ENCODE measurements at places on chromosomes 3 and 15. TPM values are rescaled to one million over a fixed set of nuclear protein-coding genes. Genes with fewer than 3 reads are reported as not detected.

GRCh38 chr3:113535898-113536297, 3.5 kb downstream of the SIDT1 start:
- H3K4me1 ChIP-seq, result peaks cover 5% of the 10 kb centered on the region
- no peak overlapping the region for H3K4me3 ChIP-seq
- H3K27ac ChIP-seq, result no peak overlapping the region
- no peaks in the 10 kb centered on the region for H3K27me3 ChIP-seq

DNA sequence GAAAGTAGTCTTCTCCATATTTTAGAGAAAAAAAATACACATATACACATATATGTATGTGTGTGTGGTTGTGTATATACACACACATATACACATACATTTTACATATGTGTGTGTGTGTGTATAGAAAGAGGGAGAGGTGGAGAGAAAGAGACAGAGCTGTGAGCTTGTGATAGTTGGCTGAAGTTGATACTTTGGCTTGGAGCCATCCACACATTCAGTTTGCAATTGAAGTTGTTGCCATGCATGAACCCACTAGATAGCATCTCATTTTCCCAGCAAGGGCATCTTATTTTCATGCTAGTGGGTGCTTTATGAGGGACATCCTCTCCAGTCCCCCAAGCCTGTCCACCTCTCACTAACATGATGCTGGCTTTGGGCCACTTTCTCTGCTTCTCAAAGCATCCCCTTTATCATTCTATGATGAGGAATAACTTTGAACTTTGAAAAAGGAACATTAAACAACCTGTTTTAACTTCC, 228.6 kb downstream of the ZNF621 start:
- no peaks in the 10 kb centered on the region for H3K27me3 ChIP-seq
- no peaks in the 10 kb centered on the region for H3K4me1 ChIP-seq
- no peak overlapping the region for H3K4me3 ChIP-seq
- H3K36me3 ChIP-seq, result no peaks in the 10 kb centered on the region
- no peak overlapping the region for H3K27ac ChIP-seq

DNA sequence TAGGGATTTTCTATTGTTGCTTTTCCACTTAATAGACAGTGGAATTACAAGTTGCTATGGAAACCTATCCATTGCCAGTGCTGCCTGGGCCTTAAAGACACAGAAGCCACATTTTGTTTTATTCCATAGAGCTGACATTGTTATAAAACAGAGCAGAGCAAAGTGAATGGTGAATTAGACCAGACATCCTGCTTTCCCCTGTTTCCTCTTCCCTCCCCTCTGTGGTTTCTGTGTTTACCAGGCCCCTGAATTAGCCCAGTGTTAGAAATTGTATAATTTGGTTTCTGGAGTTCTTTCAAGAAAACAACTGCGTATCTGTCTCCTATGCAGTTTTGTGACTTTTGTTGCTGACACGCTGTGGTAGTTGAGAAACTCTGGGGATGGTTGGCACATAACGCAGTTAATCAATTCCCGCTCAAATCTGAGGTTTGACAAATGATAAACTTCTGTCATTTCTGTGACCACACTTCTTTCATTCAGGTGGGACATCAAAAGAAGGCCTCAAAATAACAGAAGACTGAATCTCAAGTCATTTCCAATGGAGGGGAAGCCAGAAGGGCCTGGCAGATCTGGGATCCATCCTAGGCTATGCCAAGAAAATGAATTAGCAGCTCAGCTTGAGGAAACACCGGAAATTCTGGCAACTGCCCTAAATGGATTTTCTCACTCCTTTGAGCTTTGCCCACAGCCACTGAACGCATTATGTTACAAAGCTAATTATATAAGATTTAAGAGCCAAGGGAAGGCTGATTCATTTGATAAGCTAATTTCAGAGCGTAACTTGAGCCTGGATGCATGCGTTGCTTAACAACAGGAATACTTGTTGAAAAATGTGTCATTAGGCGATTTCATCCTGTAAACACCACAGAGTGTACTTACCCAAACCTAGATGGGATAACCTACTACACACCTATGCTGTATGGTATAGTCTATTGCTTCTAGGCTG, 46.9 kb downstream of the NR1D2 start:
- no peak for DNase-seq
- H3K36me3 ChIP-seq, result no peaks in the 10 kb centered on the region
- no peak overlapping the region for H3K27ac ChIP-seq
- peaks cover 5% of the 10 kb centered on the region for H3K4me1 ChIP-seq
- no peaks in the 10 kb centered on the region for H3K27me3 ChIP-seq

- H3K27me3 ChIP-seq, result no peaks in the 10 kb centered on the region
- H3K4me1 ChIP-seq, result no peaks in the 10 kb centered on the region
These were observed 177.0 kb upstream of the NECTIN3 start for GRCh38 chr3:110894574-110894973.

- H3K36me3 ChIP-seq, result no peaks in the 10 kb centered on the region
- DNase-seq, result no peak
- H3K27me3 ChIP-seq, result no peaks in the 10 kb centered on the region
- H3K4me3 ChIP-seq, result no peak overlapping the region
These were observed 113.5 kb downstream of the KCNAB1 start for GRCh38 chr3:156233876-156234275.

GRCh38 chr3:142445816-142446254, 2.0 kb downstream of the XRN1 start:
- H3K36me3 ChIP-seq, result peaks cover 10% of the 10 kb centered on the region
- no peak for DNase-seq

- peaks cover 5% of the 10 kb centered on the region for H3K4me1 ChIP-seq
- DNase-seq, result no peak
- H3K27me3 ChIP-seq, result no peaks in the 10 kb centered on the region
- H3K36me3 ChIP-seq, result no peaks in the 10 kb centered on the region
- H3K4me3 ChIP-seq, result no peak overlapping the region
- no peak overlapping the region for H3K27ac ChIP-seq
These were observed 97.7 kb upstream of the ATP2B2 start for GRCh38 chr3:10602769-10603768.

- DNase-seq, result peak; percentile 47
- no peak overlapping the region for H3K27ac ChIP-seq
- H3K4me1 ChIP-seq, result no peaks in the 10 kb centered on the region
- H3K4me3 ChIP-seq, result no peak overlapping the region
These were observed 120.2 kb downstream of the ITPR1 start for GRCh38 chr3:4613366-4613765.

- H3K27ac ChIP-seq, result no peak overlapping the region
- DNase-seq, result no peak
- H3K4me1 ChIP-seq, result no peaks in the 10 kb centered on the region
- H3K4me3 ChIP-seq, result no peak overlapping the region
- no peaks in the 10 kb centered on the region for H3K36me3 ChIP-seq
These were observed 144.3 kb upstream of the MRPS22 start for GRCh38 chr3:139199421-139200010.

DNA sequence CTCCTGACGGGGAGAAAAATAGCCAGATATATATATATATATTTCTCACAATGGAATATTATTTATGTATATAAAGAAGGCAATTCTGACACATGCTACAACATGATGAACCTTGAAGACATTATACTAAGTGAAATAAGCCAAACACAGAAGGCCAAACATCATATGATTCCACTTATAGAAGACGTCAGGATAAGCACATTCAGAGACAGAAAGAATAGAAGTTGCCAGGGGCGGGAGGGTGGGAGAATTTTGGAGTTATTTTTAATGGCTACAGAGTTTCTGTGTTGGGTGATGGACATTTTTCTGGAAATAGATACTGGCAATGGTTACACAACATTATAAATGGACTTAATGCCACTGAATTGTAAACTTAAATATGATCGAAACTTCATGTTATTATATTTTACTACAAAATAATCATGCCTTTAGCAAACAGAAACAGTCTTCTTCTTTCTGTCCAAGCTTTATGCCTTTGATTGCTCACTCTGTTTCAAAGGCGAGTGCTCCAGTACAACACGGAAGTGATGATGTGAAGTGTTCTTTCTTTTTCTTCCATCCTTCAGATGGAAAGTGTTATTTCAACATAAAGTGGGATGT, 514.0 kb downstream of the OCA2 start:
- H3K4me3 ChIP-seq, result no peak overlapping the region
- no peaks in the 10 kb centered on the region for H3K4me1 ChIP-seq
- no peak overlapping the region for H3K27ac ChIP-seq
- no peaks in the 10 kb centered on the region for H3K27me3 ChIP-seq

- H3K27ac ChIP-seq, result no peak overlapping the region
- H3K27me3 ChIP-seq, result no peaks in the 10 kb centered on the region
- no peak overlapping the region for H3K4me3 ChIP-seq
- no peak for DNase-seq
These were observed 62.9 kb upstream of the TBC1D23 start for GRCh38 chr3:100197876-100198275.

DNA sequence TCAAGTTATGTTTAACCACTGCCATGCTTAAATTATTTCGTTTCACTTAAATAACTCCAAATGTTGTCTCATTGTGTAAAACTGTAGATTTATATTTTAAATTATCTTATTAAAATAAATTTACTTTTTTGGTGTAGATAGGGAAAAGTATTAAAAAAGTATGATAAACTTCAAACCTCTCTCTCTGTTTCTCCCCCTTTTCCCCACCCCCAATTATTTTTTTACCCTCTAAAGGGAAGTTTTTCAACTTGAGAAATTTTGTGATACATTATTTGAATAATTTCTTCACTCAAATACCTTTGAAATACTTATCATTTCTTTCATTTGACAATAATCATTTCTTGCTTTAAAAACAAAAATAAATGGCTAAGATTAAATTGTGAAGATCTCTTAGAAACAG, 66.9 kb upstream of the EIF1B start:
- no peak for DNase-seq
- no peak overlapping the region for H3K27ac ChIP-seq
- no peak overlapping the region for H3K4me3 ChIP-seq
- no peaks in the 10 kb centered on the region for H3K36me3 ChIP-seq

DNA sequence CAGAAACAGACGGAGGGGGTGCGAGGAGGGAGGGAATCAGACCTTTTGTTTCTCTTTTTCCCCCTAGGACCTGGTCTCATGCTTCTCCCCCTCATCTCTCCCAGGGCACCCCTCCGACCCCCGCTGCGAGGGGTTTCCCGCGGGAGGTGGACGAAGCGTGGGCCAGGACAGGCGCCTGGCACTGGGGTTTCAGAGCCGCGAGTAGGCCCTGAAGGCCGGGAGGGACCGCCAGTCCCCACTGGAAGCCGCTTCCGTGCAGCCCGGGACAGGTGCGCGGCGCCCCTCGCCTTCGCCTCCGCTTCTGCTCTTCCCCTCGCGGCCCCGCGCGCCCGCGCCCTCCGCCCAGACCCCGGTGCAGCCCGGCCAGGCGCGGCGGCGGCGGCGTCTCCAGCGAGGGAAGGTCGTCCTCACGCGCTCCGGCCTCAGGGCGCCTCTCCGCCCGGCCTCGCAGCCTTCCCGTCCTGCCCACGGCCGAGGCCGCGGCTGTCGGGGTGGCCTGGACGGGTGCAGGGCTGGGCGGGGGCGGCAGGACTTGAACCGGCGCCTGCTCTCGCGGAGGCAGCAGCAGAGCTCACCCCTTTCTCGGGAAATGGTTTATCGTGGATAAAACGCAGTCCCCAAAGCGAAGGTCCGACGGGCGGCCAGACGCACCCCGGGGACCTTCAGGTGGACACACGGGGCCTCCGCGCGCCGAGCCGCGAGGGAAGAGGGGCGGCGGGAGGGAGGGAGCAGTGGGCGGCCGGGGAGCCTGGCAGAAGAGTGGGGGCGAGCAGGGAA, 31.5 kb upstream of the ADAMTS17 start:
- H3K36me3 ChIP-seq, result no peaks in the 10 kb centered on the region
- peaks cover 7% of the 10 kb centered on the region for H3K27me3 ChIP-seq
- peak overlapping the region; percentile 47 for H3K27ac ChIP-seq
- no peaks in the 10 kb centered on the region for H3K4me1 ChIP-seq

DNA sequence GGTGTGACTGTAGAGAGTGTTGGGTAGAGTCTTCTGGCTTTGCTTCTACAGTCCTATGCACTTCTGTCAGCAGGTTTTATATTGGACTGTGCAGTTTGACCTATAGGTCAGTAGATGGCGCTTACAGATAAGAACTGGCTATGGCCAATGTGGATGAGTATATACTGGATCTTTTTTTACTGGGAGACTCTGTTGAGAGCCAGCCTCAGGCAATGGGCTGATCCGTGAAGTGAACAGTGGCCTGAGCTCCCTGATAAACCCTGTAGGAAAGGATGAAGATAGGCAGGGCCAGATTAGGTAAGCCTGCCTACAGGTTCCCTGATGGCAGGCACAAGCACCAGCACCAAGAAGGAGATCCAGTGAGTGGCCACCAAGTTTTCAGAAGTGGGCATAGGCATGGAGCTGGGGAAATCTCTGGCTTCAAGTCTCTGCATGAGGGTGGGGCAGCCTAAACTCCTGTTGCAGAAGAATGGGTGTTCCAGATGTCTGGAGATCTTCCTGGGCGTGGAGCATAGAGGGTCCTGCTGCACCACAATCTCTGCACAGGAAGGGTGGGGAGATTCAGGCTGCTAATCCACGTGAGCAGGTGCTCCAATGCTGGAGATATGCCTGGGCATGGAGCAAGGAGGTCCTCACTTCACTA, 326.0 kb upstream of the SGO1 start:
- H3K4me1 ChIP-seq, result no peaks in the 10 kb centered on the region
- no peak overlapping the region for H3K27ac ChIP-seq
- H3K36me3 ChIP-seq, result no peaks in the 10 kb centered on the region
- DNase-seq, result no peak
- H3K4me3 ChIP-seq, result no peak overlapping the region
- H3K27me3 ChIP-seq, result no peaks in the 10 kb centered on the region

DNA sequence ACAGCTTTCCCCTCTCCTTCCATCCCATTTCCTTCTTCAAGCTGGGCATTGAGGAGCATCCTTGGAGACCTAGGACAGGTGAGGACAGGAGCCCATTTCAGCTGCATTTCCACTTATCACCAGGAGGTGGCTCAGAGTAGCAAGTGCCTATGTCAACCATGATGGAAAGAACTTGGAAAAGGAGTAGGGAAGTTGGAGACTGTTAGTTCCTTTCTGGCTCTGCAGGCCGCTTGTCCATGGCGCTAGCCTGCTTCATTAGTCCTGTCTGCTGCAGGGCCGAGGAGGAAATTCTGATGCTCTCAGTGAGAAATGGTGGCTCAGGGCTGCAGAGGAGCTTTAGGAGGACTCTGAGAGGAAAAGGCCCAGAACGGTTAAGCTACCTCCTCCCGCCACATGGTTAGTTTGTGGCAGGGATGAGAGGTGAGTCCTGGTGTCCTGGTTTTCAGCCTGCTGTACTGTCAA, 7.0 kb upstream of the CD276 start:
- no peaks in the 10 kb centered on the region for H3K4me1 ChIP-seq
- H3K27ac ChIP-seq, result no peak overlapping the region
- H3K27me3 ChIP-seq, result no peaks in the 10 kb centered on the region
- DNase-seq, result peak; percentile 75
- H3K36me3 ChIP-seq, result no peaks in the 10 kb centered on the region

ACP3 gene
- 7.6 TPM for total RNA-seq

RARB gene
- total RNA-seq, result 11.7 TPM

CCDC39 gene
- not detected for total RNA-seq

PLA2G4F gene
- total RNA-seq, result not detected

ZNF662 gene
- 6.2 TPM for total RNA-seq

ARID3B gene
- total RNA-seq, result 7.1 TPM
